ENCODE measurements at places on chromosomes 16 and 17.

DNA sequence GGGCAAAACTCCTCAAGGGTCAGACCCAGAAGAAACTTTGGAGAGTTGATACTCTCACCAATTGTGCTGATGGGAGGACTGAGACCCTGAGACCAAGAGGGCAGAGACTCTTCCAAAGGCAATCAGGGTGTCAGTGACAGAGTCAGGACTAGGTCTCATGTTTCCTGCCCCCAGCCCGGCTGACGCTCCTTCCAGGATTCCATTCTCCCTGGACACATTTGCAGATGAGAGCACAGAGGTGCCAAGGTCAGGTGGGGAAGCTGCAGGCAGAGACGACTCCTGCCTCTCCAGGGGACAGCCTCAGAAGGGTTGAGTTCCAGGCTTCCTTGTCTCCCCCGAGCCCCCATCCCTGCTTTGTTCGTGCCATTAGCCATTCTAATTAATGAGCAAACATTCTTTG lies 174.1 kb downstream of the WSCD1 start:
- DNase-seq, result no peak

DNA sequence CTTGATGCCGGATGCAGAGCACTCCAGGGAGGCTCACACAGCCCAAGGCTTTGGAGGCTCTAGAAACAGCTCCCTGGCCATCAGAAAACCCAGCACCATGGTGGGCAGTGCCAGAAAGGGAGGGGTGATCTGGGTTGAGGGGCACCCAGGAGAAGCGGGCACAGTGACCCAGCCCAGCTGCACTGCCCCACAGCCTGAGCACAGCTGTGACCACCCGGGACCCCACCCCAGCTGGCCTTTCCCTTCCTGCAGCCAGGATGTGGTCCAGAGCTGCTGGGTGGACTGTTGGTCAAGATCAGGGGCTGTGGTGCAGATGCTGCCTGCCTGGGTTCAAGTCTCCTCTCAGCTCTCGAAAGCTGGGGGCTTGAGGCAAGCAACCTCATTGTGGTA lies 223.1 kb downstream of the ZNF423 start:
- DNase-seq, result no peak

DNA sequence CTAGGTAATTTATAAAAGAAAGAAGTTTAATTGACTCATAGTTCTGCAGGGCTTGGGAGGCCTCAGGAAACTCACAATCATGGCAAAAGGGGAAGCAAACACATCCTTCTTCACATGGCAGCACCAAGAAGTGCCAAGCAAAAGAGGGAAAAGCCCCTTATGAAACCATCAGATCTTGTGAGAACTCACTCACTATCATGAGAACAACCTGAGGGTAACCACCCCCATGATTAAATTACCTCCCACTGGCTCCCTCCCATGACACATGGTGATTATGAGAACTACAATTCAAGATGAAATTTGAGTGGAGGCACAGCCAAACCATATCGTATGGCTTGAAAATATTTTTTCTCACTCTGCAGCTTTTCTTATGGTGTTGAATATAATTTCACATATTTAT lies 151.7 kb downstream of the ANKFN1 start:
- no peak for DNase-seq

DNA sequence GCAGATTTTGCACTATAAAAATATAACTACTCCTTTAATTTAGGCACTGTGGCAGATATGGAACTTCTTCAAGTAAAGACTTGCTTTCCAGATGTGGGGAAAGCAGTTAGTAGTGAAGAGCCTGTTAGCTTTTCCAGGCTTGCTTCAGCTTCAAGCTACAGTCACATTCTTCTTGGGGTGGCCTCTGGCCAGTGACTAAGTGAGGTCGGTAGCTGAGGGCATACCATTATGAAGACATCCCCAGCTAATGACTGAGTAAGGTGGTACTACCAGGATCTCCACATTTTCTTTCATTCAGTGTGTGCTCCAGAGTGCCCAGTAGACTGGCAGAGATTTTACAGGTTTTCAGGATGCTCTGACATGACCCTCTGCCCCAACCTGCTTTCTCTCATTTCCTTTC lies 167.1 kb upstream of the KIF2B start:
- DNase-seq, result no peak

- no peak for DNase-seq
These were observed 13.0 kb upstream of the MPHOSPH6 start for GRCh38 chr16:82183004-82183397.

- DNase-seq, result no peak
These were observed 253.3 kb downstream of the STX8 start for GRCh38 chr17:9322326-9322725.

DNA sequence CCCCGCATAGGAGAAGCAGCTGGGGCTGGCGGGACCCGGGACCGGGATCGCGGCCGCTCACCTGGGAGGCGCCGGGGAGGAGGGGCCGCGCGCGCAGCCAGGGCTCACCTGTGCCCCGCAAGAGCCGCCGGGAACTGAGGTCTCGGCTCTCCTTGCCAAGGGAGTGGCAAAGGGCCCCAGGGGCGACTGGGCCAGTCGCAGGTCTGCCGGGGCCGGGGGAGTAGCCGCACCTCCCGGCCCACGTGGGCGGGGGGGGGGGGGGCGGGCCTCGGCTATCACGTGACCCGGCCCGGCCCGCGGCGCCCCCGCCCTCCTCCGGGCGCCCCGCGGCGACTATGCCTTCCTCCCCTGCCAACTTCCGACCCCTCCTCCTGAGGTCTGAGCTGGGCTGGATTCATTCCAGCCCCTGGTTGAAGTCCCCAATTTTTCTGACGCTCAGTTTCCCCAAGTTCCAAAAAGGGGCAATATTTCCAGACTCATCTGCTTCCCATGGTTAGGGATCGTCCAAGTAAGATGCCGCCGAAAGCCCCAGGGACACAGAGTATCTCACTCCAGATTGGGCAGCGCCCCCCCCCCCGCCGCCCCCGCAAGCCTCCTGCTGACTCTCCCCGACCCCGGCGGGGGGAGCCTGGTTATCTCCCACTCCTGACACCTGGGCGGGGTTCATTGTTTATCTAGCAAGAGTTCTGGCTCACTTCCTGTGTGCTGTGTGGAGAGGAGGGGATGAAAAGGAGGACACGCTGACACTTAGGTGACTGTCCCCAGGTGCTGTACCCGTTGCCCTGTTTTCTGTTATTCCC lies at the start of gene TMC6:
Gene TMC6, minus strand, starts transcription at position 205 of the 800 bp plus-strand sequence. CDS start 1,923 bp downstream, outside the sequence.
- no peak for DNase-seq

GRCh38 chr17:39867084-39867879 lies 720 bp upstream of the ZPBP2 start:
- DNase-seq, result no peak

GRCh38 chr17:2898255-2898926 lies 102.2 kb downstream of the RAP1GAP2 start:
- no peak for DNase-seq

DNA sequence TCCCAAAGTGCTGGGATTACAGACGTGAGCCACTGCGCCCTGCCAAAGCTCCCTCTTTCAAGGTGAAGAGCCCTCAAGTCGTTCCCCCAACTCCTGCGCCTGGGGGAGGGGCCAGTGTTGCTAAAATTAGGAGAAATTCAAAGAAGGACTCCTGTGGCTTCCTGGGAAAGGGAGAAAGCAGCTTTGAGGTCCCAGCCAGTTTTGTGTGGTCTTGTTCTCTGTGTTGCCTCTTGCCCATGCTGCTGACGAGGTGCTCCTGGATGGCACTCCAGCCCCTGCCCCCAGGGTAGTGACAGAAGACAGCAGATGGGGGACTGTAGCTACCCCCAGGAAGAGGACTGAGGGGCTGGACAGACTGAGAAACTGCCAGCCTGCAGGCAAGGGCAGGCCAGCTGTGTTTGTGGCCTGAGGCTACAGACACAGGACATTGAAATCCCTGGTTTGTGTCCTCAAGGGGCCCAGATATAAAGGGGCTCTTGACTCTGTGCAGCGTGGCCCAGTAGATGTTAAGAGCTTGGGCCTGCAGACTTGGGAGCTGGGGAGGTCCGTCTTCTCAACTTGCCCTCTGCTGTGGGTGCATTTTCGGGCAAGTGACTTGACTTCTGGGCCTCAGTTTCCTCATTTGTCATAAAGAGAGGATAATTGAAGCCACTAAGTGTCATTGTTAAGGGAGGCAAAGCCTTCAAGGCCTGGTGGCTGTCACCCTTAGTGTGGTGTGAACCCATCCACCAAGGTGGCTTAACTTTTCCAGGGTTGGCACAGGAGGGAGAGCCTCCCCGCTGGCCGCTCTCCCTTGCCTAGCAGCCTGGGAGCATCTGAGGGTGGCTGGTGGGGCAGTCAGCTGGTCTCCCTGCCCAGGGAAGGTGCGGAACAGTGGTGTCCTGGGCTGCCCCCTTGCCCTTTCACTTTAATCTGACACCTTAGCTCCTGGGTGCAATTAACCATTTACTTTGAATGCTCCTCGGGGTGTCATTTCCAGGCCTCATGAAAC lies 4.1 kb downstream of the UBALD2 start:
- no peak for DNase-seq

- no peak for DNase-seq
These were observed 821.5 kb downstream of the CDH8 start for GRCh38 chr16:61214780-61215179.

DNA sequence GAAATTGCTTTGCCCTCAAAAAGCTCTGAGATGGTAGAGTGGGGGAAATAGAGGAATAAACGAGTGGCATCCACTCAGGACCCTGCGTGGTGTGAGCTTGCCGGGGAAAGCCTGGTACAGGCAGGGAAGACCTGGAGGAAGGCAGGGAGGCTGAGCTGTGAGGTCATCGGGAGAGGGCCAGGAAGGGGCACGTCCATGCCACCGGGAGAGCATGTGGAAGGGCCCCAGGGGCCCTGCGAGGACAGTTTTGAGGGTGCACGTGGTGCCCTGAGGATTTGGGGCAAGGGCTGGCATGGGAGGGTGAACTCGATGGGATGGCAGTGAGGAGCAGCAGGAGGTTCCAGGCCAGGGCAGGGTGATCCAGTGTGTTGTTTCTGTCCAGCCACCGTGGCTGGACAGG lies 56.3 kb upstream of the CBFA2T3 start:
- no peak for DNase-seq

- DNase-seq, result peak; percentile 35
These were observed 38.4 kb downstream of the ABAT start for GRCh38 chr16:8712589-8713361.

- DNase-seq, result no peak
These were observed 14.7 kb downstream of the CA7 start for GRCh38 chr16:66858740-66859396.

DNA sequence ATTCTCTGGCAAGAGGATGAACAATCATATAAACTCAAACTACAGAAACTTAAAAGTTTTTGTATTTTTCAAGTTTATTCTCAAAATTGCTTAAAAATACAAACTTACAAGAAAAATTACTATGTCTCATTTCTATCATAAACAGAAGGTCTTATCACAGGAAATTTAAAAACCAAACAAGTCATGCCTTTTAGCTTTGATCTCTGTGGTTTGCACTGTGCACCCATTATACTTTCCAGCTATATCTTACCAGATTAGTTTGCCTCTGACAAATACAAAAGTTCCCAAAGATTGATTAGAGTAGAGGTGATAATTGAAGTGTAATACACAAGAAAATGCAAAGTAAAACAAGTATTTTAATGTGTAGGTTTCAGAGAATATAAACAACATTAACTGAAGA lies 117.4 kb downstream of the MYO1D start:
- DNase-seq, result no peak

- no peak for DNase-seq
These were observed 112.9 kb upstream of the HAS3 start for GRCh38 chr16:68992521-68992920.

- no peak for DNase-seq
These were observed 31.2 kb downstream of the CHD9 start for GRCh38 chr16:53085931-53086421.

GRCh38 chr16:89324056-89325010 lies 106.8 kb downstream of the ZNF778 start:
- no peak for DNase-seq

- no peak for DNase-seq
These were observed 29.5 kb upstream of the GSE1 start for GRCh38 chr16:85583491-85584181.

DNA sequence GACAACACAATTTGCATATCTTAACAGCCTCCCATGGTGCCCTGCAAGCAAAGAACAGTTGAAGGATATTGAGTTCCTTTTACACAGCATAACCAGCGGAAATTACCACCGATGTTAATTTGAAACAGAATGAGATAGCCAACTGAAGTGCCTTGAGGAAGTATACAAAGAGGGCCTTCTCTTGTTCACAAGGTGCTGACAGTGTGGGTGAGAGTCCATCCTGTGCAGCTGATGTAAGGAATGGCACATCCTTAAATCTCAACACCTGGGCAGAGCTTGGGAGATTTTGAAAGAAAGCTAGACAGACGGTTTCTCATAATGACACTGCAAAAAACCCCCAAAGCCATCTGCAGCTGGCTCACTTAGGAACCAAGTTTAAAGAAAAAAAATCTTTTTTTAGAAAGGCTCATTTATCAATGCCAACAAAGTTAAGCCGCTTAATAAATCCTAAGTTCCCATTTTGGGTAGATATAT lies 818.6 kb downstream of the KCNJ2 start:
- no peak for DNase-seq

DNA sequence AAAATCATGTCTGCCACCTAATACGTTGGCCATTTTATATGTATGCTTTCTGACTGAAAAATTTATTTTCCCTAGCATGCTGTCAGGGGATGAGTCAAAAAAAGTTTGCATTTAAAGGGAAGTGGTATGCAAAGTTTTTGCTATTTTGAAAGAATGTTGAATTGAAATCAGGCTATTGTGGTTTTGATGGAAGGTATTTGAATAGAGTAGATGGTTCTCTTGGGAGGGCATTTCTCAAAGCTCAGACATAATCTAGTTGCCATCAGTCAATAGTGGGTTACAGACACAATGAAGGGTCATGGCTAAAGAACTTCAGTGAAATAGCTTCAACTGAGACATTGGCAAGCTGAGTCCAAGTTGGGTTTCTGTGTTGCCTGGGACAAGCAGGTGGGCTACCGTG lies 102.4 kb downstream of the MAP2K6 start:
- DNase-seq, result no peak

DNA sequence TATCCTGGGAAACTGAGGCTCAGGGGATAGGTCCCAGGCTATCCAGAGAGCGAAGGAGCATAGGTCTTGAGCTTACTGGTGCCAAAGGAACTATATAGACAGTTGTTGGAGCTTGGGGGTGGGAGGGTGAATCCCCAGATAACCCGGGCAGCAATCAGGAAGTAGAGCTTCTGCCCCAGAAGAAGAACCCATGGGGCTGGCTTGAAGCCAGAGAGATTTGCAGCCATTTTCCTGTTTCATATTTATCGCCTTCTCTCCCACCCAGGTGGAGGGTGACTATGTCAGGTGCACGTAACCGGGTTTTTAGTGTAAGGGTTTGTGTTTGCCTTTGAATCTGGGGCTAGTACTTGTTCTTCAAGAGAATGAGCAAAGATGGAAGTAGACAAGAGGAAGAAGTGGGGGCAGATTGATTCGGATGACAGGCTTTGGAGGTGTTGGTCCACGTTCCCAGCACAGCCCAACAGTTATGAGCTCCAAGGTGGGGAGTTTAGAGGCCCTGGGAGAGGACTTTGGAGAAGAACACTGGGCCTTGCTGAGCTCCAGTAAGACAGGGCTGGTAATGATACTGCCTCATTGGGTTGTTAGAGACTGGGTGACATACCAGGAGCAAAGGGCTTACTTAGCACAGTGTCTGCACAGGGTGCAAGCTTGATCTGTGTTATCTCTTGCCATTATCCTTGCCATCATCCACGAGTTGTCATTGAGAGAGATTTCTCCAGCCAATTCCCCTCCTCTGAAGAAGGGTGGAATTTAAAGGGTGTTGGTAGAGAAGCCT lies 145.6 kb downstream of the CCDC182 start:
- no peak for DNase-seq

Measured in mesothelial cell of epicardium (in vitro differentiated cells).